ENCODE measurements at places on chromosomes 5 and 9.
A peak's percentile ranks its signal among the peaks of the same experiment; 100 is the strongest.

- DNase-seq: no peak
Observed at GRCh38 chr9:79662537-79662956, 90.8 kb downstream of the TLE4 start.

GRCh38 chr5:136135536-136135935 lies 2.9 kb downstream of the SMAD5 start:
- no peak for DNase-seq

- DNase-seq: no peak
Observed at GRCh38 chr9:36074870-36075532, 38.3 kb downstream of the RECK start.

GRCh38 chr5:68086857-68087256 lies 128.7 kb upstream of the PIK3R1 start:
- no peak for DNase-seq

DNA sequence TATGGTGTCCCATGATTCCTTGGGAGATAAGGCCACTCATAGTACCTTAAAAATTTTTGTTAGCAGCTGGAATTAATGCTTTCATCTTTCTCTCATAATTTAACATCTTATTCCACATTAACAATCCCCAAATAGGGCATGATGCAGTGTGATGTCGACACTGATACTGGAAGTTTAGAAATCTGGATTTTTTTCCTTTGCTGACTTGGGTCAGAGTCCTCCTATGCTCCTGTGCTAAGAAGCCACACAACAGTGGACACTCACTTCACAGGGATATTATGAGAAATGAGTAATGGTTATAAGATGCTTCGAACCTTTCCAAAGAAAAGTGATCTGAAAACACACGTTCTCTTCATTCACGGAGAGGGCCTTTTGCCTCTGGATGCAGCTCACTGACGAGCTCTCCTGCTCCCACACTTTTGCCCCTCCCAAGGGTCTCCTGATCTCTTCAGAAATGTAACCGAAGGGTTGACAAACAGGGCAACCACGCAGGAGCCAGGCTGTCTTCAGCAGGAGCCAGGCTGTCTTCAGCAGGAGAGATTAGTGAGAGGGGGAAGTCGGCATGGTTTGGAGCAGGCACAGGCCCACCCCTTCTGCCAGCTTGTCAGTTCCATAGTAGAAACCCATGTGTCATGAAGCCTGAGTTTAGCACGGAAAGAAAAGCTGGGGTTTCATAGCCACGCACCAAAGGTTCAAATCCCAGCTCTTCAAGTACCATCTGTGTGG lies 247.8 kb downstream of the AOPEP start:
- no peak for DNase-seq

DNA sequence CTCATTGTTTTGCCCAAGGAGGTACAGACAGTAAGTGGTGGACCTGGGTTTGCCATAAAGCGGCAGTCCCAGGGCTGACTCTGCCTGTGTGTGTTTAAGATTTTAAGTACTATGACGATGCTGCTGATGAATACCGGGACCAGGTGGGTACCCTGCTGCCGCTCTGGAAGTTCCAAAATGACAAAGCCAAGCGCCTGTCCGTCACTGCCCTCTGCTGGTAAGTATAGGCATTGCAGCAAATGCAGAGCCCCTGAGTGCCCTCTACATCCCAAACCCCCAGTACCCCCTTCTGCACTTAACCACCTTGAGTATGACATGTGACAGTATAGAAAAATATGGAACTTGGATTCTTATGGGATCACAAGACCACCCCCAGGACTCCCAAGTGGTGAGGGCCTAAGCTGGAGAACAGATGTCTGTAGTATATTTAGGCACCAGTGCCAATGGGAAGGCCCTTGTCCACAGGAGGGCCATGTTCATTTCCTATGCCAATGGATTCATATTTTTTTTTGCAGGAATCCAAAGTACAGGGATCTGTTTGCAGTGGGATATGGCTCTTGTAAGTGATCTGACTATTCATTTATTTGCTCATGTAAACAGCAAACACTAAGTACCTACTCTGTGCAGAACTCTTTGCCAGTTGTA lies 22.0 kb downstream of the ENHO start:
- peak; percentile 60 for DNase-seq

DNA sequence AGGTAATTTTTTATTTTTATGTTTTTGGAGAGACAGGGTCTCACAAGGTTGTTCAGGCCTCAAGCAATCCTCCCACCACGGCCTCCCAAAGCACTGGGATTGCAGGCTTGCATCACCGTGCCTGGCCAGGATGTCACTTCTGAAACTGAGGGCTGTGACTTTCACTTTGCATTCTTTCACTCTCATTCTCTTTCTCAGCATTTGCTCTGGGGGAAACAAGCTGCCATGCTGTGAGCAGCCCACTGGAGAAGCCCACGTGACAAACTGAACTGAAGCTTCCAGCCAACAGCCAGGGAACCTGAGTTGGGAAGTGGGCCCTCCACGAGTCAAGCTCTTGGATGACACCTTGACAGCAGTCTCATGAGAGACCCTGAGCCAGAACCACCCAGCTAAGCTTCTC lies 109.4 kb downstream of the C5orf15 start:
- DNase-seq: no peak

DNA sequence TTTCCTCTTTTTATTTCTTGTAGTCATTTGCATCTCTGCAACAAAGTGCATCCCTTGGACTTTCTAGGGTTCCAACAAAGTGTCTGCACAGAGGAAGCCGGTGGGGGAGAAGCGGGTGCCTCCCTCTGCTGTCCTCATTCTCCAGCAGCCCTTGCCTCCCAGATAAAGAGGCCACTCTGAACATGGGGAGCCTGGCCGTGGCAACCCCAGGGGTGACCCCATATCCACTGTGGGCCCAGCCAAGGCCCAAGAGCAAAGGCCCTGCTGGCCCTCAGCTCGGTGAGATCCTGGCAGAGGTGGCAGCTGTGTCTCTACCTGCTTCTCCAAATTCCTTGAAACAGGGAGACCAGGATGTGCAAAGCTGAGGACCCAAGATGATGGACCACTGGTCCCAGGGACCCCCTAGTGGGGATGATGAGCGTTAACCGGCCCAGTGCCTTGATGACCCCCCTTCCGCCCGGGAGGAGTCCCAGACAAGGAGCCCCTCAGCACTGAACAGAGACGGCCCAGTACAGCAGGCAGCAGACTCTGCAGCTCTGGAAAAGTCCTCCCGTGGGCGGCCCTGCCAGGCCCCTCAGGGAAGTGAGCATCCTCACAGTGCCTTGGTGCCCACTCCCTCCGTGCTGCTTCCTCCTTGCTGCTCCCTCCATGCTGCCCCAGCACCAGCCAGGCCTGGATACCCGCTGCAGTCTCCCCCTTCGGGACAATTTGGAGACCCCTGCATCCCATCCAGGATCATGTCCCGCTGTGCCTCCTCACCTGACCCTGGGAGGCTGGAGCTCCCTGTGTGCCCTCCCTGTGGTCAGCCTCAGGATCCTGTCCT lies 62.5 kb downstream of the MRPL36 start:
- no peak for DNase-seq

DNA sequence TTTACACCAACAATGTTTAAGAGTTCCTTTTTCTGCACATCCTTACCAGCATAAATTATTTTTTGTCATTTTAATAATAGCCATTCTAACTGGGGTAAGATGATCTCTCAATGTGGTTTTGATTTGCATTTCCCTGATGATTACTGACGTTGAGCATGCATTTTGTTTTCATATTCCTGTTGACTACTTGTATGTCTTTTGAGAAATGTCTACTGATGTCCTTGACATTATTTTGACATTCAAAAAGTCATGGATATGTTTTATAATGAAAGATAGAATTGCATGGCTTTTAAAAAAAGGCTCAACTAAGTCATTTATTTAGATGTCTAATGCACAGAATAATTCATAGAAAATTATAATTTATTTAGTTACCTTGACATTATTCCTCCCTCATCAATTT lies 381.6 kb upstream of the C9orf72 start:
- DNase-seq: no peak
